ENCODE measurements at places on chromosomes 2 and 18.

- no peak for DNase-seq
Observed at GRCh38 chr2:84894758-84895520, 10.5 kb upstream of the TMSB10 start.

DNA sequence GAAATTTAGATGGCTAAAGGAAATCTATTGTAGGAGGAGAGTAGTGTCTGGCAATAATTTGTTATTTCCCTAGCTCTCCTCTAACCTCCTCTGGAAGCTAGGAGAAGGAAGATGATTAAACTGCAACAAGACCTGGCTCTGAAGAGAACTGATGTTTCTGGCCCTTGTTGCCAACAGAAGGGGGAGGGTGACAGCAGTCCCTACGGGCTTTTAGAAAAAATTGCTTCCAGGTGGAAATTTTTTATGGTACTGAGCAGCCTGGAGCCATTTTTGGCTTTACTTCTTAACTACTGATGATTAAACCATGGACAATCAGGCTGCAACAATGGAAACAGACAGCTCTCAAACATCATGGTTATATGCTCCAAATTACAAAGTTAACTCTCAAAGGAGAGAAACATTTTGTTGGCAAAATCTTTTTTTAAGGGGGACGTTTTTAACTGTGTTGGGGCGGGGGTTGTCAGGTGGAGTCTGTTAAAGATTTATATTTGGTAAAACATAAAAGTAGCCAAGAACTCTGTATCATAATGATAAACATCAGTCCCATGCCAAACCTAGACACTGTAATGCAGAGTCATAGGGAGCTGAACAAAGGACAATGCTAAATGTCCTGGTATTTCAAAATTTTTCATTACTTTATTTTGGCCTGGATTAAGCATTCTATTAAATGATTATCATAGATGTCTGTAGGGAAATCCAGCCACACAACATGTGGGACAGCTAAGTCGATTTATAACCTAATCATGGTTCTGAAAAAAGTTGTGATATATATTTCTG, 70.0 kb downstream of the EXOC6B start:
- no peak for DNase-seq

- no peak for DNase-seq
Observed at GRCh38 chr2:202278944-202279343, 13.4 kb downstream of the NOP58 start.

GRCh38 chr2:152022090-152022489, 76.8 kb downstream of the CACNB4 start:
- DNase-seq: no peak

DNA sequence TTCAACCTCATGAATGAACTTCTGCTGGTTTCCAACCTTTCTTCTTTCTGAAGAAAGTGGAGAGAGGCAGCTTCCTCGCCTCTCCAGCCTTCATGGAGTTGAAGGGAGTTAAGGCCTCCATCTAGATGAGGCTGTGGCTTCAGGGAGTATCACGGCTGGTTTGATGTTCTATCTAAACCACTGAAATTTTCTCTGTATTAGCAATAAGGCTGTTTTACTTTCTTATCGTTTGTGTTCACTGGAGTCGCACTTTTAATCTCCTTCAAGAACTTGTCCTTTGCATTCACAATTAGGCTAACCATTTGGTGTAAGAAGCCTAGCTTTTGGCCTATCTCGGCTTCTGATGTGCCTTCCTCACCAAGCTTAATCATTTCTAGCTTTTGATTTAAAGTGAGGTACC, 19.9 kb upstream of the CTDP1 start:
- DNase-seq: no peak

- DNase-seq: no peak
Observed at GRCh38 chr2:238238766-238239542, 884 bp downstream of the HES6 start.

GRCh38 chr2:16900405-16901025, 234.9 kb upstream of the CYRIA start:
- DNase-seq: no peak
